Germinal center (tissue), 1 donor: ENCODE measurements at places on chromosomes 11 and 22.
A peak's percentile ranks its signal among the peaks of the same experiment; 100 is the strongest.

DNA sequence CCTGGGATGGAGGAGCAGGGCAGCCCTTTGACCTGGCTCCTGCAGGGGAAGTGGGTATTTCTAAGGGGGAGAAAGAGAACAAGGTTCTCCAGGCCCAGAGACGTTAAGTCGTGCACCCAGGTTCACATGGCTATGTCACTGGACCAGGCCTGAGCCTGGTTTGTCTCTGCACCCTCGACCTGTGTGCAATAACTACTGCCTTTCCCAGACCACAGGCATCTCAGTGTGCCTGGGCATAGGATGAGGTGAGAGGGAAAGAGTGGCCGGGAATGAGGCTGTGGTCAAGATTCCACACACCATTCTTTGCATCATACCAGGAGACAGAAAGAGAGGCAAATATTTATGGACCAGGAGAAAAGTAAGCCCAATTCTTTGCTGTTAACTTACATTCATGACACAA, 66.8 kb downstream of the PRR5L start:
- DNase-seq = no peak

GRCh38 chr11:13983081-13983751, 20.7 kb downstream of the SPON1 start:
- no peak for DNase-seq

DNA sequence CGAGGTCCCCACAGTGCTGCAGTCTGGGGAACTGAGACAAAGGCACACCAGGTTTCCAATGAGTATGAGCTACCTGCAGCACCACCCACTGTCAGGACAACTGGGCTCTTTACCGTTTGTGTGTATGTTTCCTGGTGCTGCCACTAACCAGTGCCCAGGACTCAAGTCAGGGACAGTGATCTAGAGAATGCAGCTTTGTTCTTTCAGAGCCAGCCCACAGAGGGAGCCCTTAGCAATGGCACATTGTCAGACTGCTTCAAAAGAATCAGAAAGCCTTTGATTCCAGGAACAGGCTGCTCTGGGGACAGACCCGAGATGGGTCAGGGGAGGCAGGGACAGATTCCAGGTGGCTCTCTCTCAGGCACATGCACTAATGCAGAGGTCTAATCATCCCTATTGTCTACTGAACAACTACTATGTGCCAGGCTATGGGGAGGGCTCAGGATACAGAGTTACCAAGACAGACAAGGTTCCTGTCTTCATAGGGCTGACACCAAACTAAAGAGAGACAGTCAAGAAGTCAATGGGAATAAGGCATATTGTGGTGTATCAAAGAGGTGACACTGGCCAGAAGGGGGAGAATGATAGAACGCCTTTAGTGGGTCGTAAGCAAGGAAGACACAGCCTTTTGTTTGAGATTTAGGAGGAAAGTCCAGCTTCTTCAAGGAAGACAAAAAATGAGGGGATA, 103.7 kb downstream of the VPREB1 start:
- no peak for DNase-seq

- no peak for DNase-seq
Measured at GRCh38 chr11:17707830-17708229, 11.5 kb upstream of the MYOD1 start.

- no peak for DNase-seq
Measured at GRCh38 chr11:31814176-31814868, 3.2 kb upstream of the PAX6 start.

- no peak for DNase-seq
Measured at GRCh38 chr11:116600930-116601329, 171.9 kb downstream of the BUD13 start.

DNA sequence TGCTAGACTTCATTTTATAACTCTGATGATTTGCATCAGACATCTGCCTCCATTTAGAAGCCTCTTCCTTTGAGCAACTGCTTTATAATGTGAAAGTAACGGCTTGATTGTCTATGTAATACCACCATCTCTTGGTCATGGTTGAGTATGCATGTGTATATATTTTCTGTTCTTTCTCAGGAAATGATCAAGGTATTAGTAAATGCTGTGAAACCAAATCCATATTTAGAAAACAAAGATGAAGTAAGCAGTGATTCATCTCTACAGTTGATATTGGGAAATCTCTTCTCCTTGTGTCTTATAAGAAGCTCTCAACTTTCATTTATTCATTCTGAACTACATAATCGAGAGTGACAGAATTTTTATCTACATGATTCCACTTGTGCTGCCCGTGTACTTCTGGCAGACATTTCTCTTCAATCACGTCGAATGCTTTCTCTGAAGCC, 104.6 kb upstream of the ANO3 start:
- peak; percentile 26 for DNase-seq

- DNase-seq = no peak
Measured at GRCh38 chr11:78834886-78835285, 260.2 kb upstream of the NARS2 start.

GRCh38 chr11:20060181-20060580, 100.1 kb downstream of the DBX1 start:
- no peak for DNase-seq
